NCI-H1105 (cell line): ENCODE measurements at places on chromosomes 16 and 17.
A peak's percentile ranks its signal among the peaks of the same experiment; 100 is the strongest.

DNA sequence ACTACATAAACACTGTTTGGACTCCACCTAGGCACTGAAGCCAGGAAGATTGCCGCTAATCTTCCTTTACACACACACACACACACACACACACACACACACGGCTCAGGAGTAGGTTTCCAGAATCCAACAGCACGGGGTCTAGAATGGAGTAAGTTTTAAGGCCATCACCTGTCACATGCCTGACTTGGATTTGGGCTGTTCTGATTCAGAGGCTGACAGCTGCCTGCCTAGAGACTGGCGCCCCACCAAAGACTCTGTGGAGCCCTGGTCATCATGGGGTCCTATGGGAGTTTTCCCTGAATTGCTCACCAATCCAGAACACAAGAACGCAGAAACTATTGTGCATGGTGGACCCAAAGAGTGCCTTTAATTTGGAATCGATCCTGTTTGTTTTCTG, 10.9 kb downstream of the CDRT4 start:
- DNase-seq, result no peak

DNA sequence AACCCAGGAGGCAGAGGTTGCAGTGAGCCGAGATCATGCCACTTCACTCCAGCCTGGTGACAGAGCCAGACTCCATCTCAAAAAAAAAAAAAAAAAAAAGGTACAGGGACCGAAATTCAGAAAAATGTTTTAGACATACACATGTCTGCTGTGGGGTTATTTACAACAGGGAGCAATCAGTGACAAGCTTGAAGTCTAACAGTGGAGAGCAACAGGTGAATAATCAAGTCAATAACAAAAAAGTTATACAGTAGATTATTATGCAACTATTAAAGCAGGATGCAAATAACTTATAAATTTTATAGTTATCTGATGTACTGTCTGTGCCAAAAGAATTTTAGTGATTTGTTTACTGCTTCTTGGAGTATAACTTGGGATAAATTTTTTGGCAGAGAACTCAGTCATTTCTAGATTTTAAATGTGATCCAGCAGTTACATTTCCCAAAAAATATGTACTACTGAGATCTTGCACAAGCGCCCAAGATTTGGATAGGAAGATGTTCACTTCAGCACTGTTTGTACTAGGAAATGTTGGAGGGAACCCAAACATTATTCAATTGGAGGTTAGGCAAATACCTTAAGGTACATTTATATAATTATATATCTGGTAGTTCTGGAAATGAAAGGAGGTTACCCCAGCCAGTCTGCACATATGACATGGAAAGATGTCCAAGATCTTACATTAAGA, 34.1 kb downstream of the EEF2K start:
- no peak for DNase-seq

- no peak for DNase-seq
These were observed 439.0 kb upstream of the ASIC2 start for GRCh38 chr17:33732116-33732515.

- DNase-seq, result no peak
These were observed 56.3 kb downstream of the ABCC12 start for GRCh38 chr16:48099455-48099854.

DNA sequence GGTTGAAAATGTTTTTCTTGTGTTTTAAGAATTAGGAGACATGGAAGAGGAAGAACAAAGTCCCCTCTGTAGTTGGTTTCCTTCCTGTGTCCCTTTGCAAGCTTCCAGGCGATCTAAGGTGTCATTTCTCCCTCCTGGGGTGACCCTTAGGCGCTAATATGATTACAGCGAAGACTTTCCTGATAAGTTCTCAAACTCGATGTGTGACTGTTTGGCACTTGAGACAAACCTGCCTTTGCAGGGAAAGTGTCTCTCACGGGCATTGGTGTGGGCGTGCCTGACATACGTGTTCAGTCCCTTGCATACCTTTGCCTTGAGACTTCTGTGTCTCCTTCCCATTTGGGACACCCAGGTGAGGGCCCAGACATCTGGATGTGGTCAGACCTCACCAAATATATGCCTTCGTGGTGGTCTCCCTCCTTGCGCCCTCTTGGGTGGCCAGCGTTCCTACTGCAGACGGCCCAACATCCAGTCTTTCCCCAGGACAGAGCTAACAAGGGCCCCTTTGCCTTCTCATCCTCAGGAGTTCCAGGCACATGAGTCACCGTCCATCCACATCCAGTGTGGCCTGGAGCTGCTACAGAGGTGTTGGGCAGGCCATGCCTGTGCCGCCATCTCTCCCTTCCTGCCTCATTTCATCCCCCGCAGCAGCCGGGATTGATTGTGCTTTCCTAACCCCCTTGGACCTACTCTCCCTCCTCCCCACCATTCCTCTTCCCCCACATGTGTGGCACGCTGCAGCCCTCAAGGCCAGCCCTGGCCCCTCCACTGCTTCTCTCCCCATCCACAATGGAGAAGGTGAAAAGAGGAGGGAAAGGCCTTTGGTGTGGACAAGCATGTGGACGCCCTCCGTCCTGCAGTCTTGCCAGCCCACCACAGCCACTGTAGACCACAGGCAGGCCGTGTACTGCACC, 3.1 kb upstream of the JPT2 start:
- DNase-seq, result no peak

DNA sequence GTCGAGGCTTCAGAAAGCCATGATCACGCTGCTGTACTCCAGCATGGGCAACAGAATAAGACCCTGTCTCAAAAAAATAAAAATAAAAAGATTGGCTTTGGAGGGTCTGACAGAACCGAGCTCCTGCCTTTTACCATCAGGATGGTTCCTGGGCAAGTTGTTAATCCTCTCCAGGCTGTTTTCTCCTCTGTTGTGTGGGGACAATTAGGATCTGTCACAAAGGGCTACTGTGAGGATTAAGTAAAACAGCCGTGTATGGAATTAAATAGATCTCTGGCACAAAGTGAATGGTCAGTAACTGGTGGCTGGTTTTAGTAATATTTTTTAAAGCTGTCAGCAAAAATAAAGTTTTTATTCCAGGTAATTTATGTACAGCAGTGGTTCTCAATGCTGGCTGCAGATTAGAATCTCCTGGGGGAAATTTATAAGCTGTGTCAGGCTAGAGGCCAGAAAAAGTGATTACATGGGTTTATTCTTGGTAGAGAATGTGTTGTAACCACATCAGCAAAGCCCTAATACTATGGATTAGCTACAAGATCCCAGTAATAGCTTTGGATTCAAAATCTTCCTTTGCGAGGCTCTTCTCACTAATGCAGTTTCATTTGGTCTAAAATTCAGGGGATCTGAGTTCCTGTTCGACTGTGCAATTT, 47.2 kb downstream of the GPRC5B start:
- DNase-seq, result no peak

DNA sequence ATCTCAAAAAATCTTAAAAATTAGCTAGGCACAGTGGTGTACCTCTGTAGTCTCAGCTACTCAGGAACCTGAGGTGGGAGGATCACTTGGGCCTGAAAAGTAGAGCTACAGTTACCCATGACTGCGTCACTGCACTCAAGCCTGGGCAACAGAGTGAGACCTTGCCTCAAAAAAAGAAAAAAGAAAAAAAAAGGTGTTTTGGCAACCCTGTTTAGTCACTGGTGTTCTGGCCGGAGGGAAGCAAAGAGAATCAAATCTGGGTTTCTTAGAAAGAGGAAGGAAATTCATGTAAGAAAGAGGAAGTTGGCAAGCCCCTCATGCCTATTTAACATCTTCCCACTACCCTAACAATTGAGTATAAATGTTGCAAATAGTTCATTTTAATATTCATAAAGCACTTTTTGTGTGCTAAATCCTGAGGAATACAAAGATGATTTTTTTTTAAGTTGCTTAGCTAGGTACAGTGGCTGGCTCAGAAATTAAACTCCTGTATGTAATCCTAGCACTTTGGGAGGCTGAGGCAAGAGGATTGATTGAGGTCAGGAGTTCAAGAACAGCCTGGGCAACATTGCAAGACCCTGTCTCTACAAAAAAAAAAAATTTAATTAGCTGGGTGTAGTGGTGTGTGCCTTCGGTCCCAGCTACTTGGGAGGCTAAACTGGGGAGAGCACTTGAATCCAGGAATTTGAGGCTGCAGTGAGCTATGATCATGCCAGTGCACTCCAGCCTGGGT, 6.5 kb upstream of the USP32 start:
- no peak for DNase-seq

DNA sequence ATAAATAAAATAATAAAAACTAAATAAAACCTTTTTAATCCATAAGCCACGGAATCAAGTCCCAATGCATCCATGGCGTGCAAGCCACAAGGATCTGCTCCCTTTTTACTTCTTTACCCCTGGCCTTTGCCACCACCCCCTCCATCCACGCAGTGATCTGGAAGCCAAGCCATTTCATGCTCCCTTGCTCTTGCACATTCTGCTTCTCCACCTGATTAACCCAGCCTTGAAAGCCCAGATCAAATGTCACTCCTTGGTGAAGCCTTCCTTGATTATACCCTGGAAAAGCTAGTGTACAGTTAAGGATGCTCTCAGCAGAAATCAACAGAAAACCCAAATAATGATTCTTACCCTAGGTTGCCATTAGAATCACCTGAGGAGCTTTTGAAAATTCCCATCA, 9.9 kb downstream of the LRRC3C start:
- DNase-seq, result no peak

- DNase-seq, result peak; percentile 94
These were observed 31.0 kb downstream of the HASPIN start for GRCh38 chr17:3754458-3755334.

- DNase-seq, result peak; percentile 16
These were observed 994 bp downstream of the CLTC start for GRCh38 chr17:59620518-59621259.

GRCh38 chr16:12097523-12098428, 121.2 kb downstream of the SNX29 start:
- no peak for DNase-seq

- no peak for DNase-seq
These were observed 40.2 kb downstream of the MED13 start for GRCh38 chr17:62024866-62025265.

DNA sequence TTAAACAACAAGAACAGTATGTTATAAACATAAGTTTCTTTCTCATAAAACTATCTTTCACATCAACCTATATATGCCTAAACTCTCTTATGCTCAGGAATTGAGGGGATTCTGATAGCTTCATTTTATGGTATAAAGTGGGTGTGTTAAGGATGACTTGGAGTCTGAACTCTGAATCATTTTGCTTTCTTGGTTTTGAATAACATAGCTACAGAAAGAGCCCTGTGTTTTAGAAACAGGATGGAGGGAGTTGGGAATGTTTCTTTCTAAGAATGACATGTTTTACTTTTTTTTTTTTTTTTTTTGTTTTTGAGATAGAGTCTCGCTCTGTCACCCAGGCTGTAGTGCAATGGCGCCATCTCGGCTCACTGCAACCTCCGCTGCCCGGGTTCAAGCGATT, 50.1 kb downstream of the RHOT1 start:
- DNase-seq, result no peak

DNA sequence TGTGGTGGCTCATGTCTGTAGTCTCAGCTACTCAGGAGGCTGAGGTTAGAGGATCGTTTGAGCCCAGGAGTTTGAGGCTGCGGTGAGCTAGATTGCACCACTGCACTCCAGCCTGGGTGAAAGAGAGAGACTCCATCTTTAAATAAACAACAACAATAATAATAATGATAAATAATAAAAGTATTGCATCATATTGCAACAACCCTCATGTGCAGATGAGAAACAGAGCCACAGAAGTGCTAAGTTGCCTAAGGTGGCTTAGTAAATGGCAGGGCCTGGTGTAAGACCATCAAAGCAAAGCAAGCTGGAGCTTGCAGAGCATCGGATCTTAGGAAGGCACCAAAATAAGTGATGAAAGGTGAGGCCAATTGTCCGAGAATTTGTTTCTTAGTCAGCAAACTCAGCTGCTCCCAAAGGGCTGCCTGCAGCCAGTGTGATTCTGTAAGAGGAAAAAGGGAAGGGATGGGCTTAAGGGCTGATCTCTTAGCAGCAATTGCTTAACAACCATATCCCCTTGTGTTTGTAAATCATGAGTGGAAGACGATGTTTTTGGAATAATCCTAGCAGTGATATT, 45.3 kb upstream of the HS3ST3A1 start:
- DNase-seq, result no peak

DNA sequence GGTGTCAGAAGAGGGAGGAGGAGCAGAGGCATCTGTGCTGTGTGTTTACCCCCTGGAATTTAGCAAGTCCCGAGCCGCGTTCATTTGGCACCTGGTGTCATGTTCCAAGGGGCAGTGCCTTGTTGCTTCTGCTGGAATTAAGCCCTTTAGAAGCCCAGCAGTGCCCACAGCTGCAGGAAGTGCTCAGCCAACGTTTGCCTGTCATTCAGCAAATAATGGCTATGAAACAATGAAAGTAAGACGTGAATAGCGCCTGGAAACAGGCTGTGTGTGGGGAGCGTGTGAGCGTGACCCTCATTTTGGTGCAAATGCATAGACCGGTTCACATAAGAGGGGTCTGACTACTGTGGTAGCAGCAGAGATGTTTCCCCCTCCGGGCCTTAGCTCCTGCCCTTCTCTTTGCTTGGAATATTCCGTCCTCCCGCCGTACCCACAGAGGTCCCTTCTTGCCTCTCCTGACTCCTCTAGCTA, 5.8 kb upstream of the ATP2C2 start:
- DNase-seq, result peak; percentile 12

- DNase-seq, result no peak
These were observed 94.9 kb upstream of the GOT2 start for GRCh38 chr16:58828901-58829545.

- no peak for DNase-seq
These were observed 131.0 kb downstream of the C16orf78 start for GRCh38 chr16:49504626-49505025.

- no peak for DNase-seq
These were observed 40.9 kb downstream of the SRCIN1 start for GRCh38 chr17:38564869-38565268.

DNA sequence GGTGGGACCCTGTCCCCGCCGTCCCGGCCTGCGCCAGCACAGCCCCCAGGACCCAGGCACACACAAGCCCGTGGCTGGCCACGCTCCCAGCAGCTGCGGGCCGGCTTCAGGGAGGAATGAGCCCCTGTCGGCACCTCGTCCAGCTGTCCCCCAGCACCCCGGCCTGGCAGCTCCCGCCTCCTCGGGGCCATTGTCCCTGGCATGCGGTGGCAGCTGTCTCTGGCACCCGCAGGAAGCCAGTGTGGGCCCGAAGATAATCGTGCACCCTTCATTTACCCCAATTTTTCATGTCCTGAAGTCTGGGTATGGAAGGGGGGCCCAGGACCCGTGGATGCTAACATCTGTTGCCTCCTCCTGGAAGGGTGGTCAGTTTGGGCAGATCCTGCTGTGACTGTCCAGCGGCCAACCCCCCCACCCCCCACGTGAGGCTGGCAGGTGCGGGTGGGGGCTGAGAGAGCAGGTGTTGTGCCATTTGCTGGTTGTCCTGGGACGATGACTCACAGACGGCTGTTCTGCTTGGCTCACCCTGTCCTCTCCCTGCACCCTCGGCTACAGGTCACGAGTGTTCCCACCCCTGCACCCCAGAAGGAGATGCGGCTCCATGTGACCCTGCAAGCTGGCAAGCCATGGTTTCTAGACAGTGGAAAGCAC, 4.0 kb upstream of the LMF1 start:
- DNase-seq, result no peak

GRCh38 chr17:19940722-19941464, 36.7 kb downstream of the AKAP10 start:
- no peak for DNase-seq
